ENCODE measurements at places on chromosomes 6 and 20.

DNA sequence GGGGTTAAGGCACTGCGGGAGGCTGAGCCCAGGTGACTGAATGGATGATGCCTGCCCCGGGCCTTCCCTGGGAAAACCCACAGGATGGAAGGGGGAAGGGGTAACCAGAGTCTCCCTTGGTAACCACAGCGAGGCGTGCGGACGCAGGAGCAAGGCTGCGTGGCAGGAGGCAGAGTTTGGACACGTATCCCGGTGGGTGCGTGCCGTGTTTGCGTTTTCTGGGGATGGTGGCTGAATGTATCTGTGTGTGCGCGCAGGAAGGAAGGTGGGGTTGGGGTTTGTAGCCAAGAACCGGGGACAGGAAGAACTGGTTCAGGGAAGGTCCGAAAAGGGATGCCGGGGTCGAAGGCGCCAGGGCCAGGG lies 1.8 kb downstream of the MDGA1 start:
- H3K27me3 ChIP-seq = no peaks in the 10 kb centered on the region
- no peak overlapping the region for H3K4me3 ChIP-seq
- peaks cover 35% of the 10 kb centered on the region for H3K4me1 ChIP-seq

- no peak overlapping the region for H3K4me3 ChIP-seq
- no peaks in the 10 kb centered on the region for H3K36me3 ChIP-seq
- no peak overlapping the region for H3K27ac ChIP-seq
Observed at GRCh38 chr6:156851454-156851921, 74.3 kb downstream of the ARID1B start.

DNA sequence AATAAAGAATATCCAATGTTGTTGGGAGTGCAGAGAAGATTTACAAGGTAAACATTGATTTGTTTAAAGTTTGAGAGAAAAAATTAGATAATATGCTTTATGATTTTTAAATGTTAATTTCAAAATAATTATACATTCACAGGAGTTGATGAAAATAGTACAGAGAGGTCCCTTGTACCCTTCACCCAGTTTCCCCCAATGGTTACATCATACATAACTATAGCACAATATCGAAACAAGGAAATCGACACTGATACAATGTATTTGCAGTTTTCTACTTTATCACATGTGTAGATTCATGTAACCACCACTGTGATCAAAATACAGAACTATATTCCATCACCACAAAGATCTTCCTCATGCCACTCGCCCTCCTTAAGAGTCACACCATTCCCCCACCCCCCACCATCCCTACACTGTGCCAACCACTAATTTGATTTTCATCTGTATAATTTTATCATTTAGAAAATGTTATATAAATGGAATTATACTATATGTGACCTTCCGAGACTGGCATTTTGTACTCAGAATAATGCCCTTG lies 11.7 kb upstream of the HLA-DRA start:
- no peak overlapping the region for H3K4me3 ChIP-seq
- no peaks in the 10 kb centered on the region for H3K4me1 ChIP-seq
- no peak overlapping the region for H3K27ac ChIP-seq
- no peaks in the 10 kb centered on the region for H3K27me3 ChIP-seq
- no peak for DNase-seq

- H3K4me3 ChIP-seq = no peak overlapping the region
- H3K27me3 ChIP-seq = peaks cover 4% of the 10 kb centered on the region
- no peaks in the 10 kb centered on the region for H3K36me3 ChIP-seq
- no peak overlapping the region for H3K27ac ChIP-seq
- no peak for DNase-seq
Observed at GRCh38 chr6:153392156-153392555, 261.1 kb upstream of the RGS17 start.

DNA sequence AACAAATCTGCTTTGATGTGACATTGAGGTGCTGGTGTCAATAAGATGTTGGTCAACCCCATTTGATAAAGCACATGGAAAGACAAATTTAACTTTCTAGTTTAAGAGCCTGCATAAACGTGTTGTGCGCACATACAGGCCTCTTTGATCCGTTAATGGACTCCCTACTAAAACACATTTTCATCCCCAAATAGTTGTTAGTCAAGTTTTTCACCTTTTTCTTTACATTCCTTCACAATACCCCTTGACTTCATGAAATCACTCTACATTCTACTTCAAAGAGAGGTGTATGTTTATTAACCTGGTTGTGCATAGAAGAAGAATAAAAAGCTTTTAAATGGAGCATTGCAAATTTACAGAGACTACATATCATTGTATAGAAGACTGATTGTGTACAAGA lies 180.3 kb downstream of the HDGFL1 start:
- H3K4me1 ChIP-seq = no peaks in the 10 kb centered on the region
- no peak overlapping the region for H3K4me3 ChIP-seq
- no peak overlapping the region for H3K27ac ChIP-seq
- no peak for DNase-seq
- no peaks in the 10 kb centered on the region for H3K27me3 ChIP-seq

DNA sequence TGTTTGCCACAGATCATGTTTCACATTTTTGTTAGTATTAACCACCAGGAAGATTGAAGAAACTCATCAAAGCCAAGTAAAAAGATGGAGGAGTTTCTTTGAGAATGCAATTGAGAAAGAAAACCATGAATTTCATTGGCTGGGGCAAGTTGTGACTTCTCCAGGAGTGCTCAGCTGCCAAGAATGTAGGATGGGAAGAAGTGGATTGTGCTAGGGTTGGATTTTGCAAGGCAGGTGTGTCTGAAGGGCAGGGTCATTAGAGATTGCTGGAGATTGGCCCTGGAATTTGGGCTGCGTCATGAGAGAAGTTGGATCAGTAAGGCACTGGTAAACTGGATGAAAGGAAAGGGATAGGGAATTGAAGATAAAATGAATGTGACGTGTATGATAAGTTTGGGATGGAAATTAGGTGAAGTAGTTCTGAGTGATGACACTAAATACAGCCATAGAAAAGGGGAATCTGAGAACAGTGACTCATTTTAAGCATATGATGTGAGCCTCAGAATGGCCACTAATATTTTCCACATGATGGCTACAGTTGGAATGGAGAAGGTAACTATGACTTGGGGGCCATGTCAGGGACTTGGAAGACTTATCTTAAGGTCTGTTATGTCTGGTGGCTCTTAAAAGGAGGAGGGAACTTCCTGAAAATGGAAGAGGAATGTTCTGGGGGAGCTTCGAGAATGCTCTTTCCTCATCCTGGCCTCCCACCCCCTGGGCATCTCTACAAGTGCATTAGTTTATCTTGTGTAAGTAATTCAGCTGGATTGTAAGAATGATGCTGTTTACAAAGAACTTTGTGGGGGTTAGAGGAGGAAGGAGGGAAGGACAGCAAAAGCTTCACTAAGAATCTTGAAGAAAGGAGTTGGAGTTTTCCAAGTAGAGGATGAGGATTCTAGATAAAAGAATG lies 27.8 kb upstream of the ERVFRD-1 start:
- H3K27me3 ChIP-seq = no peaks in the 10 kb centered on the region
- no peak overlapping the region for H3K4me3 ChIP-seq
- peaks cover 28% of the 10 kb centered on the region for H3K4me1 ChIP-seq
- peaks cover 6% of the 10 kb centered on the region for H3K36me3 ChIP-seq

DNA sequence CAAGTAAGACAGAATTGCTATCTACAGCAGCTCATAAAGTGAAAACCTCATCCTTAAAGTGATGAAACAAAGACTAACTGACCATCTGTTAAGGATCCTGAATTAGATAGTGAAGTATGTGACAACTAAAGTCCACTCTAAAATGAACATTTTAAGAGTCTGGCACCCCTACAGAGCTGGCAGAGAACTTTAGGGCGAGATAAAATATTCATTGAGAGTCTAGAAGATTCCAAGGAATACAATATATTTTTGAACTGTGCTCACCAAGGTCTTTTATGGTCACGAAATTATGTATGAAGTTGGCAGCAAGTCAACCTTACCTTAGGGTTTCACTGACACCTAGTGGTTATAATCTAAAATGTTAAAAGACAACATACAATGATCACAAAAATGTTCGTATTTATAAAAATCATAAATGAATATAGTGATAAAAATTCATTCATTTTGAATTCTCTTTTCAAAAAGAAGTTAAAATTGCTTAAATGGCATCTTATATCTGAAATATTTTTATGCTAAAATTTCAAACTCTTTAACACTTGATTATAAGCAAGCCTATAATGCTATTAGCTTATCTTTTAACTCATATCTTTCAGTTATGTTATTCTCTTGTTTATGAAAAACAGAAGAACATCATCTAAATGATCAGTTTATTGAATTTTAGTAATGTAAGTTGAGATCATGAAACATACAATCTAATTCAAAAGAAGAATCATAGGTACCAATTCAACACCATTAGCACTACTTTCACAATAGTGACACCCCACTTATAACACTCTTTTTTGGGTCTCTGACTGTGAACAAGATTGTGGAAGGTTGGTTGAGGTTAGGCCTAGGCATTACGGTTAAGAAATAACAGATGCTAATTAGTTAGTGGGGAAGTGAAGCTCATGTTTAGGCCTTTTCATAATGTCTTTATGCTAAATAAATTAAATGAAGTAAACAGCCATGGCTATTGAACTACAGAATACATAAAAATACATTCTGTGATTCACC lies 27.5 kb downstream of the RSPH3 start:
- no peak overlapping the region for H3K4me3 ChIP-seq
- peak; percentile 55 for DNase-seq
- no peaks in the 10 kb centered on the region for H3K4me1 ChIP-seq
- peak overlapping the region; percentile 6 for H3K27ac ChIP-seq
- no peaks in the 10 kb centered on the region for H3K27me3 ChIP-seq

DNA sequence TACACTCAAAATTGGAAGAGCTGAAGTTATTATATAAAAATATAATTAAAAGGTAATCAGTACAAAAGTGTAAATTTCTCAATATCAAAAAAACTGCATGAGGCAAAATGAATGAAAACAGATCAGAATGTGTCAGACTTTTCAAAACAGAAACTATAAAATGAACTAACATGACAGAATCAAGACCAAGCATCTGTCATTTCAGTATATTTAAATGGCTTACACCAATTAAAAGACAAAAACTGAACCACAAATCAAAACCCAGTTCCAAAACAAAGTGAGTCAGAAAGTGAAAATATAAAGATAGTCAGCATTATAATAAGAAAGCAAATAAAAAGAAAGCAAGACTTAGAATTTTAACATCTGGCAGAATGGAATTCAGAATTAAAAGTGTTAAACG lies 289.7 kb downstream of the UBE3D start:
- no peaks in the 10 kb centered on the region for H3K36me3 ChIP-seq
- H3K4me1 ChIP-seq = no peaks in the 10 kb centered on the region
- H3K27ac ChIP-seq = no peak overlapping the region
- no peak for DNase-seq

DNA sequence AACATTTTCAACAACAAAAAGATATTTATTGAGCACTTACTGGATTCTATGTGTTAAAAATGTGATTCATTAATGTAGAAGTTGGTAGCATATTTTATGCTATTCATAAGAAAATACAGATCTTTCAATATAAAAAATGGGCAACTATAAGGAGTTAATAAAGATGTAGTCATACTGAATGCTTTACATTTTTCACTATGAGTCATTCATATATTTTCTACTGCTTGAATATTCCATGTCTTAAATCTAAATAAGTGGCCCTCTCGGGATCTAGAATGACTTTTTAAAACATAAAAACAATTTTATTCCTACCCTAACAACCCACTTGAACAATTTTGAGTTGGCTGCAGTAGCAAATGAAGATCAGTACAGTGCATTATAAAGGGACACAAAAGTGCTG lies 362.1 kb downstream of the PHF3 start:
- no peaks in the 10 kb centered on the region for H3K4me1 ChIP-seq
- no peak overlapping the region for H3K4me3 ChIP-seq
- H3K36me3 ChIP-seq = no peaks in the 10 kb centered on the region
- DNase-seq = no peak

DNA sequence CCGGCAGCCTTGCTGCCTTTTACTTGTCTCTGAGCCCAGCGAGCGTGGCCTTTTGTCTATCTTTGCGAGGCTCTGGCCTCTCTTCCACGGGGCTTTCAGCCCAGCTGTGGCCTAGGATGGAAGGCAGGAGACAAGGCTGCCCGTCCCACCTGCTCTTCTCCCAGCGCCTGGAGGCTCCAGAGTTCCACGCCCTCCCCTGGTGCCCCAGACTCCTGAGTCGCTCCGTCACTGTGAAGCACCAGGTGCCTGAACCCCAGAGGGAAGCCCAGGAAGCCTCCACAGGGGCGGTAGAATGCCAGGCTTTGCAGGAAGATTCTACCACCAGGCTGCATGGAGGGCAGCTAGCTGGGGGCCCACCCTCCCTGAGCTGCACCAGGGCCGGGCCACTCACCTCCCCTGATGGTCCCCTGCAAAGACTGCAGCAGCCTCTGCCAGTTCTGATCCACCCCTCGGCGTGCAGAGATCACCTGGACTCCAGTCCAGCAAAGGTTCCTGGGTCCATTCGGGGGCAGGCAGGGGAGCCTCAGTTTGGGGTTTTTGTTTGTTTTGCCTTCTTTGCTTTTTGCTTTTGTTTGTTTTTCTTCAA lies 384.6 kb downstream of the CDH4 start:
- H3K27ac ChIP-seq = no peak overlapping the region
- H3K4me1 ChIP-seq = no peaks in the 10 kb centered on the region
- no peaks in the 10 kb centered on the region for H3K36me3 ChIP-seq
- DNase-seq = no peak
- peaks cover 41% of the 10 kb centered on the region for H3K27me3 ChIP-seq

DNA sequence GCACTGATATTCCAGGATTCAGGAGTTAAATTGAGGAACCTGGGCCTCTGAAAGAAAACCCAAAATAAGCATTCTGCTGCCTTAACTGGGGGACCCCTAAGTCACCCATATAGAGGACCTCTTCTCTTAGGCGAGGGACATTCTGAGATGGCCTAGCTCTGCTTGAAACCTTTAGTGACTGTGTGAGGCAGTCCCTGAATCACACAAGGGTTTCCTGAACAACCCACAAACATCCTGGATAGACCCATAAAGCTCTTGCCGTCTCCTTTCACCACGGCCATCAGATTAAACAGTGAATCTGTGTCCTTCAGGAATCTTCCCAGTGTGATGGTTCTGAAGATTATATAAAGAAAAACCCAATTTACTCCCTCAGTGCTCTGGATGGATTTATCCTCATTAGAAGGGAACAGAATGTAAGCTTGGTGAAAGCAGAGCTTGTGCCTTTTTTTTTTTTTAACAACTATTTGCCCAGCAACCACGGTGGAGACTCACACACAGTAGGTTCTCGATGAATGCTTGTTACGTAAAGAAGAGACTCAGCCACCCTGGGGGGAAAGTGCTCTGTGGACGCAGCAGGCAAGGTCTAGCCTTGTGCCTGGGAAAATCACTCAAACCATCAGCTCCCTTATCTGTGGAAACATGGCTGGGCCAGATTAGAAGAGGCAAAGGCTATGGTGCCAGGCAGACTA lies 39.1 kb upstream of the SIRPG start:
- DNase-seq = no peak
- no peaks in the 10 kb centered on the region for H3K36me3 ChIP-seq
- H3K4me3 ChIP-seq = no peak overlapping the region
- no peaks in the 10 kb centered on the region for H3K4me1 ChIP-seq

DNA sequence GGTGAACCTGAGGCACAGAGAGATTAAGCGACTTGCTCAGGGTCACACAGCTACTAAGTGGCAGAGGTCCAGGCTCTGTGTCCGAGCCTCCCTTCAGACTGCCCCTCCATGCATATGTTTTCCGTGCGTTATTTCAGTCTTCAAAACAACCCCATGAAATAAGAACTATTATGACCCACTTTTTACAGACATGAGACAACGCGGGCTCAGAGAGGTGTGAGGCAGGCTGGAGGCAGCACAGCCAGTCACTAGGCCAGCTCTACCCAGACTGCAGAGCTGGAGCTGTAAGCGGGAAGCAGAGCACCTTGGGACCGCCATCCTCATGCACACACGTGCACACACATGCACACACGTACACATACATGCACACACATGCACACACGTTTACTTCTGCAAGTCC lies 62.3 kb downstream of the PSMG4 start:
- DNase-seq = no peak
- H3K4me3 ChIP-seq = no peak overlapping the region
- no peaks in the 10 kb centered on the region for H3K4me1 ChIP-seq
- no peaks in the 10 kb centered on the region for H3K27me3 ChIP-seq

Data from HCT116 (cell line).